ENCODE measurements at places on chromosomes 16 and 17.

DNA sequence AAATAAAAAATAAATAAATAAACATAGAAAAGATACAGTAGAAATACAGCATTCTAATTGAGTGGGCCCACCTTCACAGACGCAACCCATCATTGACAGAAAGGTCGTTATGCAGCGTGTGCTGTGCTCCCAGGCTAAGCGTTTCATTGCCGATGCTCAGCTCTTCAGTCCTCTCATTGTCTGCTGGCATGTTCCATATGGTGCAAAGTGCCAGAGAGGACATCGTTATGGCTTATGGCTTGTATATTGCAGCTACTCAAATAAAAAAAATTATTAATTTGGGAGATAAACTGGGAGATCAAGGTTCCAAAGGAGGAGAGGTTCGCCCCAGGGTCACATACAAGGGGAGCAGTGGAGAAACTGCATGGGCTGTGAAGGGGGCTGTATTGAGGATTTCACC lies 11.3 kb upstream of the UBALD2 start:
- no peak for DNase-seq

- no peak for DNase-seq
Measured at GRCh38 chr17:32871746-32872145, 5.2 kb downstream of the MYO1D start.

GRCh38 chr17:60653569-60653968 lies 24.1 kb upstream of the BCAS3 start:
- DNase-seq: no peak

DNA sequence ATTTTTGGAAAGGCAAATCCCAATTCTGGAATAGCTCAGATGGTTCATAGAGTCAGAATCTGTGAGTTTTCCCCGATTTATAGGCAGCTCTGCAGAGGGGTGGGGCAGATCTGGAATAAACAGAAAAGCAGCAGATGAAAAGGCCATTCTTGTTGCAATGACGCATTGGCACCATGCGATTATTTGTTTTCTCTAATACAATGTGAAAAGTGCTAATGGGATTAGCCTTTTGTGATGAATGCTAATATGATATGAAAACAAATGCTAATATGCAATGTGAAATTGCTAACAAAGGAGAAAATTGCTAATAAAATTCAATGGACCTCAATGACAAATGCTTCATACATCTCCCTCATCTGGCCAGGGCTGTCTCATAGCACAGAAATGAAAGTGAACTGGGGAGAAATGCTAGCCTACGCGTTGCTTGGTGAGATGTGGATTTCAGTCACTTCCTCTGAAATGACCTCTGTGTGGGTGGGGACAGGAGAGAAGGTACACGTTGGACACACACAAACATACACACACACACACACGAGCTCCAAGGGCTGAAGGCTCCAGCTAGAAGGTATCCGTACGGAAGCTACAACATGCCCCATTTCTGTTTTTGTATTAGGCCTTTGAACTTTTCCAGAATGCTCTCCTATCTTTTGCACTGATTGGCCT lies 394.5 kb downstream of the XYLT1 start:
- DNase-seq: no peak

DNA sequence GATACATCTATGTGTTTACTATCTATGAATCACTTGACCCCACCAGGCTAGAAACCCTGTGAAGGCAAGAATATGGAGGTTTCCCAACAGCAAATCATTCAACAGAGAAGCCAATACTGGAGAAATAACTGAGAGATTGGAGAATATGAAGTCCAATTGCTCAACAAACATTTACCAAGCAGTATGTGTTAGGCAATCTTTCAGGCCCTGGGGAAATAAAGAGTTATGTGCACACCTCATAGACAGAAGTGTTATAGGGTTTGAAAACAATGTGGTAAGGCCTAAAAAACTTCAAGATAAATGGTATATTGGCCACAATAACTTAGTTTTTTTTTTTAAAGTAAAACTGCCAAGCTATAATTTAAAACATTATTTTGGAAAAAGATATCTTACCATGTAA lies 1245.8 kb downstream of the CDH11 start:
- DNase-seq: no peak

DNA sequence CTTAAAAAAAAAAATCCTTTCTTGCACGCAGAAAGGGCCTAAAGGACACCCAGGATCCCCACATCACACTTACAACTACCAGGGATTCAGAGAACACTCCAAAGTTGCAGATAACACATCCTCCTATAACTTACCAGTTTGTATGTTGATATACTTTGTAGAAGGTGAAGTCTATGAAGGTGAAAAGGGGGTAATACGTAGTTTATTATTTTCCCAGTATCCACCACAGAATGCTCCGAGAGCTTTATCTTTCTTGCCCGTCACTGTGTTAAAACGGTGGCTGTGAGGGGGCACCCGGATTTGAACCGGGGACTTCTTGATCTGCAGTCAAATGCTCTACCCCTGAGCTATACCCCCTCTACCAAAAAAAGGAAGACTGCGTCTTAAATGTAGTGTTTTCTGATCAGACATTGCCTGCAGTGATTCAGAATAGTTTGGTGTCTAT lies 7.9 kb upstream of the RPL23 start:
- no peak for DNase-seq

DNA sequence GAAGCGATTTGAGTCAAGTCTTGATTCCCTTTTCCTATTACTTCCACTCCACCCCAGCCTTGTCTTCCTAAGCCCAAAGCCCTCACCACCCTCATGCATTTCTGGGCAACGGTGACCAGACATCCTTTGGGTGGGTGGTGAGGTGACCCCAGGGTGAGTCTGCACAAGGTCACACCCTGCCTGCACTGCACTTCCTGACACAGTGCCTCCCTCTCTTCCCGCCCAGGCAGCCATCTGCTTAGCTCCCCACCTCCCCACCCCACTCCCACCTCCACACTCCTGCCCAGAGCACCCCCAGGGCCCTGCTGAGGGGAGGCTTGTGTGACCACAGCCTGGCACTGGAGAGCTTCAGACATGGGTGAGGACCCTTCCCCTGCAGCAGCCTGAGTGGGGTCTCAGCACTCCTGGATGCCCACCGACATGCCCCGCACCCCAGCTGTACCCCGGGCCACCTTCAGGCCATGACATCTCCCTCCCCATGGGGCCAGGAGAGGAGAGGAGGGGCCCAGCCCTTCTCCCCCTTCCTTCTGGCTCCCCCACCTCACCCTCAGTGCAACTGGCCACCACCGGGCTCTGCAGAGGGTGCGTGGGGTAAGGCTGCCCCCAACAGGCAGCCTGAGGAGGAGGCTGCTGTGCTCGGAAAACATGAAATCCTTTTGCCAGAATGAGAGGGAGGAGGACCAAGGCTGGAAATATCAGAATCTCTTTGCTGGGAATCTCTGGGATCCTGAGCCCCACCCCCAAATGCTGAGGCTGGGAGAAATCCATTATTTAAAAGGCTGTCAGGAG lies 68.6 kb downstream of the CCT6B start:
- no peak for DNase-seq

GRCh38 chr17:70124723-70125122 lies 44.6 kb upstream of the KCNJ2 start:
- DNase-seq: no peak

- no peak for DNase-seq
Measured at GRCh38 chr17:16391451-16391850, 10.6 kb downstream of the UBB start.

GRCh38 chr17:42520540-42520951 lies 15.5 kb upstream of the NAGLU start:
- DNase-seq: no peak

DNA sequence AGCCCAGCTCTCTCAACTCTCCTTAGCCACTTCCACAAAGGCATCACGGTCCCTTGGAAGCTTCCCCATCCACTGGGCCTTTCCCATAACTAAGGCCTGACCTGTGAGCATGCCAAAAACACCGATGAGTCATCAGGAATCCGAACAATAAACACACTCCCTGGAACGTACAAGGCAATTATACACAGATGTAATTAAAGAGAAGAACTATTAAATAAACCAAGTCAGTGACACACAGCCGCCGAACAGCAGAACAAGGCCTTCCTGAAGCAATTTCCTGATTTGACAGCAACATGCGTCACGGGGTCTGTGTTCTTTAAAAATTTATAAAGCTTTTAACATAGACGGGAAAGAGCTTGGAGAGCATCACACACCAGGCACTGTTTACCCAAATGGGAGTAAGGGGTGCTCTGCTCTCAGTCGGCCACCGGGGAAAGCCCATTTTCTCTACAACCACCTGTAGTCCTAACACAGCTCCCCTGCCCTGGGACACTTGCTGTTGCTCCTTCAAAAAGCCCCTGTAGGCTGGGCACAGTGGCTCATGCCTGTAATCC lies 29.4 kb downstream of the COG7 start:
- no peak for DNase-seq

DNA sequence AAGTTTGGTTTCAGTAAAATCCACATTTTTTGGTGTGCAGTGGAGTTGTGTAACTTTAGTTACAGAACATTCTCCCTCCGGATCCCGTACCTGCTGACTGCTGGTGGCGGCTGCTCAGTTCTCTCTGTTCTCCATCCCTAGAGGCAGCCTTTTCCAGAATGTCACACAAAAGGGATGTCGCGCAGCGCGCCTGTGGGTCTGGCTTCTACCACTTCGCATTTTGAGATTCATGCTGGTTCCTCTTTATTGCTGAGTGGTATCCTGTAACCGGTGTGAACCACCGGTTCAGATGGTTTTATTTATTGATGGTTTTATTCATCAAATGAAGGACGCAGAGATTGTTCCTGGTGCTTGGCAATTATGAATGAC lies 981 bp upstream of the CEP131 start:
- DNase-seq: no peak

DNA sequence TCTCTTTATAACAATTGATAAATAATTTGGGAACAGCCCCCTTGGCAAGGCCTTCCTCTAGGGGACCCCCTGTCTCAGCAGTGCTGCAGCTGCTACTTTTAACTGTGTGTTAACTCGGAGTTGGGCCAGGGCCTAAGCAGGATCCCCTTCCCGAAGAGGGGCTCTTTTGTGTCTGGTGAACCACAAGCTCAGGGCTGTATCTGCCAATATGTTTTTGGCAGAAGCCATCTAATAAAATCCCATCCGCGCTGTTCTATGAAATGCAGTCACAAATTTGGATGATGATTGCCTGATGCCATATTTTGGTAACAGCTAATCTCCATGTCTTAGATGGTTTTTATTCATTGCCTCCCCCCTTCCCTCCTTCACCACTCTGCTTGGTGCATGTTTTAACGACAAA lies 267.7 kb downstream of the FTO start:
- DNase-seq: no peak

- DNase-seq: no peak
Measured at GRCh38 chr17:32936186-32936893, 8.4 kb downstream of the TMEM98 start.

Measured in activated CD8-positive, alpha-beta memory T cell treated with anti-CD3 and anti-CD28 coated beads for 48 hours (primary cell).